ENCODE measurements at places on chromosomes 13 and 19.

- no peak for DNase-seq
Observed at GRCh38 chr13:113786262-113786841, 27.3 kb downstream of the TMEM255B start.

GRCh38 chr19:16360738-16361137 lies 36.1 kb downstream of the KLF2 start:
- DNase-seq = no peak

GRCh38 chr19:49932731-49933131 lies 3.4 kb upstream of the NUP62 start:
- no peak for DNase-seq

GRCh38 chr19:55390461-55390880 lies 4.7 kb downstream of the RPL28 start:
- no peak for DNase-seq

GRCh38 chr19:27392027-27392632 lies 1820.8 kb downstream of the UQCRFS1 start:
- DNase-seq = no peak

DNA sequence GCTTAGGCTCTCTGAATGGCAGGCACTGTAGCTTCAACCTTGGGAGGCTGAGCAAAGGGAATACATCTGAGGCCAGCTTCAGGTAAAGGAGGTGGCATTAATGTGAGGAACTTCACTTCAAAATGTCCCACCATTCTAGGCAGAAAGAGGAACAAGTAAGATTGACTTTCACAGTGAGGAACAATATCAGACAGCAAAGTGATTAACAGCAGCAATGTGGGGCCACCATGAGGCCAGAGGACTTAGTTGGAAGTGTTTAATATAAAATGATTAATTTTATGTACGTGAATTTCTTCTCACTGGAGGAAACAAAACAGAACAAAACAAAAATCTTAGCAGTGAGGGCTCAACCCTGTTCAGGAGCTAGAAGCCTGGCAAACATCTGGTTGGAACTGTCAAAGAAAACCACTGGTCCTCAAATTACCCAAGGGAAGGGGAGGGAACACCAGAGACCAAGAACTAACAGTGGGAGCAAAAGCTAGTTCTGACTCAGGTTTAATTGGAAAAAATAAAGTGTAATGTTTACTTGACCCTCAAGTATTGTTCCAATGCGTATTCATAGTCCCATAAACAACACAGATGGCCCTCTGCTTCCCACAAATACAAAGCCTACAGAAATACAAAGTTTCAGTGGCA lies 43.9 kb upstream of the FRY start:
- peak; percentile 56 for DNase-seq

DNA sequence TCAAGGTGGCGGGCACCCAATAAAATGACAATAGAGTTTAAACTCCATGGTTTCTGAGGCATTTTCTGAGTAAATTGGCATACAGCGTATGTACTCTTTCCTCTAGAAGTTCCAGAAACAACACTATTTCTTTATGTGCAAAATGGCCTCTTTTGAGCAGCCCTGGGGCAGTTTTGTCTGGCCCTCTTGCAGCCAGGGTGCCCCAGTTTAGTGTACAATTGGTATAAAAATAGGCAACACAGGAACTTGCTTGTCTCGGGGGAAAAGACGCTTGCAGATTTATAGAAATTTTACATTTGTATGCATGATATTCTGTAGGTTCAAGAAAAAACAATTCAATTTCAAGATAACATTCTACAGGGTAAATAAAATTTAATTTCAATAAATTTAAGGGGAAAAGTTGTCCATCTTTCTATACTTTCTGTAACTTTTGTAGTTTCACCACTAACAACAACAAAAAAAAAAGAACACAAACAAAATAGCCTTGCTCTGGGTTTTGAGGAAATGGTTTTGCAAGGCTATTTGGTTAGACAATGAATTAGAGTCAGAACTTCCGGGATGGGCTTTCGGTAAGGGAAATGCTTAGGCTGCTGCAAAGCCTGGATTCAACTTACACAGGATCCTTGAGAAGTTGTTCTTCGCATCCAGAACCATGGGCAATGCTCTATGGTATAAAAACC lies 45.3 kb downstream of the LRCH1 start:
- peak; percentile 41 for DNase-seq

GRCh38 chr19:18840288-18841267 lies 8.8 kb downstream of the UPF1 start:
- no peak for DNase-seq

DNA sequence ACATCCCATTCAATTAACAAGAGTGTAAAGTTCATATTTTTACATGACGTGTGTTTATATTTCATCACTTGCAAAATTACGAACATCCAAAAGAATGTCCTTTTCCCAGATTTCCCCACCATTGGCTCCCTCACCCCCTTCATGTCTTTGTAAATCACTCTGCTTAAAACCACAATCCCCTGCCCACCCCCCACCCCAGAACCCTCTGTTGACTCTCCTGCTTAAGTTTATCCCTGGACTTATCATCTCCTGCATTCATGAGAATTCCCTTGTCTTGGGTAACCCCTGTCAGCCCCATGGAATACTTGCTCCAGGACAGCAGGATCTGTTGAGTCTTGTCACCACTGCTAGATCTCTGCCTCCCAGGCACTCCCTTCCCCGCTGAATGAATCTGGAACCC lies 109.9 kb downstream of the COL4A1 start:
- no peak for DNase-seq

DNA sequence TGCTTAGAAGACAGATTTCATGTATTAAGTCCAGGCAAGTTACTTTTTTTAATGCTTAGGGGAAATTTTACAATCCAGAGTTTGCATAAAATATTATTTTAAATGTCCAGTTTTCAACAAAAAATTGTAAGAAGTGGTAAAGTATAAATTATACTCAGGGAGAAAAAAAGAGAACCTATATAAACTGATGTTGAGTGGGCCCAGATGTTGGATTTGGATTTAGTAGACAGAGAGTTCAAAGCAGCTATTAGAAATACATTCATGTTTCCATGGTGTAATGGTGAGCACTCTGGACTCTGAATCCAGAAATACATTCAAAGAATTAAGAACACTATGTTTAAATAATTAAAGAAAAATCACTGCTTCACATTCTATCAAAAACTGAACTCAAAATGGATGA lies 349.9 kb upstream of the ZNF507 start:
- no peak for DNase-seq

DNA sequence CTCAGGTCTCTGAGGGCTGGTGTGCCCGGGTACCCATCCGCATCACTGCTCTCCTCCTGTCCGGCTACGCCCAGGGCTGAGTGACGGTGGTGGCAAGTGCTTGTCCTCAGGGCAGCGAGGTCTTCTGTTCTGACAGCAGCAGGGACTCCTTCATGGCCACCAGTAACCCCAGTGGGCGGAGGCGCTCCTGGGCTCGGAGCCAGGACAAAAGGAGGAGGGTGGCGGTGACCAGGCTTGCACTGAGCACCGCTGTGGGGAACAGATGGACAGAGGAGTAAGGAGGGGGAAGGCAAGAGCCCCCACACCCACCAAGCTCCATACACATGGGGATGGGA lies 5.8 kb downstream of the CD320 start:
- DNase-seq = no peak

DNA sequence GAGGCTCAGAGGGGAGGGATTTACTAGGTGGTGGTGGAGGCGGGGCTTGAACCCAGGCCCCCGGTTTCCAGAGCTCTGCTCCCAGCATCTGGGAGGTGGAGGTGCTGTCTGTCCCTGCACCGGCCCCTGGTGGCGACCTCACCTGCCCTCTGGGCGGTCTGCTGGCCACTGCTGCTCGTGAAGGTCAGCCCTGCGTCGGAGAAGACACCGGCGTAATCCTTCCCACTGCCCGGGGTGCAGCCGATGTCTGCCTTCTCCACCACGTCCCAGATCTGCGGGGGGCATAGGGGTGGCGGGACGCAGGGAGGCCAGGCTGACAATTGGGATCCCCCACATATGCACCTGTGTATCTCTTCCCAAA lies 12.8 kb downstream of the C3 start:
- no peak for DNase-seq

DNA sequence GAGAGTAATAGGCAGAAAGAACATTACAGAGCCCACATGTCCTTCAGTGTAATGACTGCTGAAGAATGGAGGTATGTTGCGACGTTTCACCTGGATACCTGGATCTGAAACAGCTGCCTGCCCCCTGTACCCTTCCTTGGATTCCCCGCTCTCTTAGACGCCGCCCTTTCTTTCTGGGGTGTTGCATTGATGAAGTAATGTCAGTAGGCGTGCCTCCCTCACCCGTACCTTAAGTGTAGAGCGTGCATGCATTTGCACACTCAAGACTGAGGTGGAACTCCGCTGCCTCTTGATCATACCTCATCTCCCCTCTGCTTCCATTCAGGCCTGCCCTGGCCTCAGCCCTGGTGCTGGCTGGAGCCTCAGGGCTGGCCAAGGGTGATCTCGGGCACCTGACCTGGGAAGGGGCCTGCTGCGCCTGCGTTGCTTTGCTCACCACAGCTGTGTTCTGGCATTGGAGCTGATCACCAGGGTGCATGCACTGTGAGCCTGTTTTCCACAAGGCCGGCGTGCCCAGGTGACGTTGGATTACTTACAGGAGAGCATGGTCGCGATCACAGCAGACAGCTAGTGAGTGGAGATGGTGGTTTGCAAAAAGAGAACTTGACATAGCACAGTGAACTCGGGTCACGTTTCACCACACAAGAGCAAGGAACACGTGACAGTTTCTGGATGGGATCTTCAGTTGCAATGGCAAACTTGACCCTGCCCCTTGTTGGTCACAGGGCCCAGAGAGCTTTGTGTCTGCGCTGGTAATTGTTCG lies 99.0 kb downstream of the ARHGEF7 start:
- DNase-seq = no peak

- peak; percentile 79 for DNase-seq
Observed at GRCh38 chr13:50916701-50917184, 7.2 kb downstream of the RNASEH2B start.

DNA sequence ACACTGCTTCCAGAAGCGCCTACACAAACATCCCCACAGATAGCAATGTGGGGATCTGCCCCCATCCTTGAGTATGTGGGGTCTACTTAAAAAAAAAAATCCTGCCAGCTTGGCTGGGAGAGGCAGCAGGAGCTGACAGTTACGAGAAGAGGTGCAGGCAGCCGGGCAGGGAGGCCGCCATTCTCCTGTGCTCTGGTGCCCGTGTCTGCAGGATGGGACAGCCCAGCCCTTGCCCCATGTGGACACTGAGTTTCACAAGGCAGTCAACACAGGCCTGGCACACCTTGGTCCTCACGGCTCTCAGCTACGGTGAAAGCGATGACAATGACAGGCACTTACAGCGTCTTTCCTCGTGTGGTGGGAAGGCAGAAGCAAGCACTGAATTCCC lies 24.0 kb downstream of the MPND start:
- DNase-seq = no peak

- DNase-seq = no peak
Observed at GRCh38 chr13:24002206-24002815, 105.0 kb upstream of the C1QTNF9B start.

DNA sequence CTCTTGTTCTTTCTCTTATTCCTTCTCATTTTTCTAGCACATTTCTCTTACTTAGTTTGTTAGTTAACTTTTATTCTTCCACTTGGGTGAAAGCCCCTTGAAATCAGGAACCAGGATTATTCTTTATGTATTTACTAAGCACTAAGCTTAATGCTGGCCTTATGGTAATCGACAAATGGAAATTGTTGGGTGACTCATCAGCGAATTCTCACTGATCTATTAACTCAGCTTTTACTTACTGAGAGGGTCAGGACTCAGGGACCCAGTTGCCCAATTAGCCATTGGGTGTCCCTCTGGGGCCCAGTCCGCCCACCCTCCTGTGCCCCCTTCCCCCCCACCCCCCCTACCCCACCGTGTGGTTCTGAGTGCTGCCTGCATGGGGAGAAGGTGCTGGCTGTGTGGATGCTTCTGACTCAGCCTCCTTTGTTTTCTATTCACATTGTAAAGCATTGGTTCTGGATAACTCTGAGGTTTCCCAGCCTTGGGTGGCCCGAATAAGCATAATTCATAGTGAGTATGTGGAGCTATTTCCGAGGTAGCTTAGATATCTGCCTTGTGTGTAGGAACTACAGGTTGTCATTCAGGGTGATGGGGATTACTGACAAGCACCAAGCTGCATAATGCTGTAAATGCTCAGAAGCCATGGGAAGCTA lies 240.9 kb downstream of the FGF9 start:
- DNase-seq = no peak

GRCh38 chr19:42634409-42635232 lies 39.9 kb upstream of the CEACAM8 start:
- peak; percentile 24 for DNase-seq

GRCh38 chr19:18435178-18435841 lies 2.6 kb downstream of the ISYNA1 start:
- DNase-seq = no peak

Data from GDM1 (cell line).